NCI-H774 (cell line): ENCODE measurements at places on chromosomes 16 and 17.

DNA sequence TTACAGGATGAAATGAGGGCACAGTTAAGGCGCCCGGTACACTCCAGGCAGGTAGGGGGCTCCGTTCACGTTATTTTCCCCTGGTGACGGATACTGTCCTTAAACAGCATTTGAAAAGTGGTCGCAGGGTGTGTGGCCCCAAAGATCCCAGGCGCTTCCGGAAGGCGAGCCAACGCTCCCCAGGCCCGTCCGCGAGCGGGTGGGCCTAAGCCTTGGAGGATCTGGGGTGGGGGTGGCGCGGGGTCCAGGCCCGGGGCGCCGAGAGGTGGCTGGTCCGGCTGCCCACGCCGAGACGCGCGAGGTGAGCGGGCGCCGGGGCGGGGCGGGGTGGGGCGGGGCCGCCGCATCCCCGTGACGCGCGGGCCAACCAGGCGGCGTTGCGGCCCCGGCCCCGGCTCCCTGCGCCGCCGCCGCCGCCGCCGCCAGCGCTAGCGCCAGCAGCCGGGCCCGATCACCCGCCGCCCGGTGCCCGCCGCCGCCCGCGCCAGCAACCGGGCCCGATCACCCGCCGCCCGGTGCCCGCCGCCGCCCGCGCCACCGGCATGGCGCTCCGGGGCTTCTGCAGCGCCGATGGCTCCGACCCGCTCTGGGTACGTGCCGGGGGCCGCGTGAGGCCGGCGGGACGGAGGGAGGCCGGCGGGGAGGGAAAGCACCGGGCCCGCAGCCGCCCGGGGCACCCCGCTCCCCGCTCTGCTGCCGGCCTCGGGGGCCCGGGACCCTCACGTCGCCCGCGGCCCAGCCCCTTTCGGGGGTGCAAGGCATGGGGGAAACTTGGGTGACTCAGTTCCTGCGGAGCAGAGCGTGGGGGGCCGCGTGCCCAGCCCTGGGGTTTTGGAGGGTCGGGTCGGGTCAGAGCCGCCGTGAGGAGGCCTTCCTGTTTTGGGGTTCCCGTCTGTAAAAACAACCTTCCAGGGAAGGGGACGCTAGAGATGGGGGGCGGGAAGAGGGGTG lies at the start of gene ABCC1:
Gene ABCC1 (plus strand): TSS at position 407 of the 951 bp plus-strand sequence. CDS start 136 bp downstream, at position 543.
- DNase-seq = peak; percentile 31

DNA sequence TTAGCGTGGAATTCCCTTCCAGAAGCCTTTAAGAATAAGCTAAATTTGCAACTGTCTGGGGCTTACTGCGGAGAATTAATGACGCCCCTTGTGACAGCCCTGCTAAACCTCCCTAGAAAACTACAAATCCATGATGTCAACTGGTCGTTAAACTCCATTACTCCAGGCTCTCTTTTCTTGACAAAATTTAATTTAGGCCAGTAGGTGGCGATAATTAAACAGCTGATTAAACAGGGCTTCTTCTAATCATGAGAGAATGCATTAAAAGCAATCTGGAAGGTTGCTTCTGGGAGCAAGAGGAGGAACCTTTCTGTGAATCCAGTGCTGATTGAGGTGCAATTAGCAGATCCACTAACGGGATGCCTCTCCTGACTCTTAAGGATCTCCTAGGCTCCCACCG lies 8.1 kb upstream of the NLRP1 start:
- peak; percentile 46 for DNase-seq

DNA sequence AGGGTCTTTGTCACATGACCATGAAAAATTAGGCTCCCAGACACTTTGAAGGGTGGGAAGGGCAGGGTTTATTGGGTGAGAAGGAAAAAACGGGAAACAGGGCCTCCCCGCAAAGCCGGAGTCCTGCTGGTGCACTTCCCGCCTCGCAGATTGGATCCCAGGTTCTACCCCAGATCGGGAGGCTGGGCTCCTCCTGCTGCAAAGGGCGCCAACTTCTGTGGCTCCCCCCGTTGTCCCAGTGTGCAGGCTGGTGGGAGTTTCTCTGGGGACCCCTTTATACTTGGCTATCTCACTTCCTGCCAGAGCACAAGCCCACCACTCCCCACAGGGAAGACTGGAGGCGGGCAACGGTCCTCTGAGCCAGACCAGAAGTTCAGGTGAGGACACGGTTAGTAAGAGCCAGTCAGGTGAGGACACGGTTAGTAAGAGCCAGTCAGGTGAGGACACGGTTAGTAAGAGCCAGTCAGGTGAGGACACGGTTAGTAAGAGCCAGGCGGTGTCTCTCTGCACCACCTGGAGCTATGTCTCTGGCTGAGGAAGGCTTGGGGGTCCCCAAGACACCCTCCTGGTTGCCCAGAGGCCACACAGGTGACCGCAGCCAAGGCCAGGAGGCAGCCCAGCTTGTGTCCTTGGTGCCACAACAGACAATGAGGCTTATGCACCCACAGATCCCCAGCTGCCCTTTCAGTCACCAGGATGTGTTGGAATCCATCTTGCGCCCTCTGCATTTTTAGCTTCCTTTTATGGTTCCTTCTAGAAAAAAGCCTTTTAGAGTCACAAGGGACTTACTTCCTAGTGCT lies 48.1 kb upstream of the CHMP6 start:
- DNase-seq = no peak

GRCh38 chr17:46948544-46948943 lies 25.6 kb downstream of the GOSR2 start:
- no peak for DNase-seq

DNA sequence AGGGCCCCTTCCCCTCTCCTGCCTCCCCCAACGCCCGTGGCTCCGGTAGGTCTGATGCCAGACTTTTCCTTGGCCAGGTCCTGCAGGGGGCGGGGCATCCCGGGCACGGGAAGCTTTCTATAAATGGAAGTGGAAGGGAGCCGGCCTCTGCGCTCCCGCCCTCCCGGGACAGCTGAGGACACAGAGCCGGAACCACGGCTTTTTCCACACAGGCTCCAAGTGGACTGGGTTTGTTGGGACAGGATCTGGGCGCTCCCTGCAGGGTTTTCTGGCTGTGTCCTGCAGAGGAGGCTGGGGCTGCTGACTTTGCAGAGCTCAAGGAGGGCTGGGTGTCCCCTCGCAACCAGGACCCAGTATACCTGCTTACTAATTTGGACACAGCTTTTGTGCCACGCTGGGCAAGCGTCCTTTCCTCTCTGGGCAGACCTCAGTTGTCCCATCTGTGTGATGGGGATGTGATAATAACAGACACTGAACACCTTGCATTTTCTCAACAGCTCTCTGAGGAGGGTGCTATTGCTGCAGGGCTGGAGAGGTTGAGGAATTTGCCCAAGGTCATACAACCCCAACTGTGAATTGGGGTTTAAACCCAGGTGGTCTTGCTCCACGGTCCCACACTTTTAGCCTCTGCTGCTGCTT lies 1.8 kb downstream of the TNS4 start:
- DNase-seq = peak; percentile 54

DNA sequence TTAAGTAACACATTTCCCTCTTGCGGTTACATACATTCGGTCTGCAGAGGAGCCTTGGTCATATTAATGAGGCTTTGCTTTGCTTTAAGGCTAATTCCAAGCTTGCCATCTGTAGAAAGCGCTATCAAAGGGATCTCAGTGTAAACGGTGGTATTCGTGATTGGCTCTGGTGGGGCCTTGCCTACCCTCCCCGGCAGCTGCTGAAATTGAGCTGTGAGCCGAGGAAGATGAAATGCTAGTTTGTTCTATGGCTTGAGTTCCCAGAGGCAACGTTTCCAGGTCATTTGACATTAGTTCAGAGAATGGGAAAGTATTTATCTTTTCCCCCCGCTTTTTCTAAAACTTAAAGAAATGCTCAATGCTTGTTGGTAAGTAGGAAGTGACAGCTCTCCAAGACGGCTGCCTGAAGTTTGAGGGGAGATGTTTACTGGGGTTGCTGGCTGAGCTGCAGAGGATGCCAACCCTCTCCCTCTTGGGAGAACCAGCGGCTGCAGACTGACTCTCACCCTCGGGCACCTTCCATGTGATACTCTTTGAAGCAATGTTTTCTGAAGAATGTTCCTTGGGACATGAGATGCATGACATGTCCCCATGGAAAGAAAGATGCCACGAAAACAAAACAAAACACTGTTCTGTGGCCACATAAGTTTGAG lies 458.7 kb upstream of the EEF2KMT start:
- no peak for DNase-seq
